ENCODE measurements at places on chromosomes 7 and 10.

DNA sequence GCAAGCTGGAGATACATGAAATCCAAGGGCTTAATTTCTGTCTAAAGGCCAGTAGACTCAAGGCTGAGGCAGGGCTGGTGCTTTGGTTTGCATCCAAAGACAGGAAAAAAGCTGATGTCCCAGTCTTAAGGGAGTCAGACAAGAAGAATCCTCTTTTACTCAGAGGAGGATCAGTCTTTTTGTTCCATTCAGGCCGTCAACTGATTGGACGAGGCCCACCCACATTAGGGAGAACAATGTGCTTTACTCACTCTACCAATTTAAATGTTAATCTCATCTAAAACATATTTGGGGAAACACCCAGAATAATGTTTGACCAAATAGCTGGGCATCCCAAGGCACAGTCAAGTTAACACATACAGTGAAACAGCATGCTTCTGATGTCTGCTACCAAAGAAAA is 388.5 kb upstream of the CHRM2 start:
- DNase-seq = no peak

- DNase-seq = no peak
Observed at GRCh38 chr10:475709-476454, 213.6 kb downstream of the DIP2C start.

DNA sequence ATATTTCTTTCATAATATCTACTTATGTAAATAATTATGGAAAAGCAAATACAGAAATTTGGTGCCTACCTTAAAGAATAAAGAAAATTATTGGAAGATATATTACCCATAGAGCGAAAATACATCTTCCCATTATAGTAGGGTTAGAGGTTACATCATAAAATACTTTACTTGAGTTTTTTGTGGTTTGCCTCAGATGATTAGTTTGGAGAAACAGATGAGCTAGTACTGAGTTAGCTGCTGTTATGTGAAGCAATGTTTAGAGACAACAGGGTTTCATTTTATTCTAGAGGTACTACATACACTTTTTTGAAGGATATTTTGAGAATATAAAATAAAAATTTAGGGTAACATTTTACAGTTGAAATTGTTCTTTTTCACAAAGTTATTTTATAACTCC is 2.9 kb upstream of the MLLT10 start:
- peak; percentile 30 for DNase-seq

- no peak for DNase-seq
Observed at GRCh38 chr7:131816391-131817007, 260.1 kb upstream of the PODXL start.

- DNase-seq = no peak
Observed at GRCh38 chr10:59854571-59854970, 51.8 kb downstream of the CCDC6 start.

GRCh38 chr7:133183042-133183794 is 69.7 kb upstream of the EXOC4 start:
- peak; percentile 7 for DNase-seq

DNA sequence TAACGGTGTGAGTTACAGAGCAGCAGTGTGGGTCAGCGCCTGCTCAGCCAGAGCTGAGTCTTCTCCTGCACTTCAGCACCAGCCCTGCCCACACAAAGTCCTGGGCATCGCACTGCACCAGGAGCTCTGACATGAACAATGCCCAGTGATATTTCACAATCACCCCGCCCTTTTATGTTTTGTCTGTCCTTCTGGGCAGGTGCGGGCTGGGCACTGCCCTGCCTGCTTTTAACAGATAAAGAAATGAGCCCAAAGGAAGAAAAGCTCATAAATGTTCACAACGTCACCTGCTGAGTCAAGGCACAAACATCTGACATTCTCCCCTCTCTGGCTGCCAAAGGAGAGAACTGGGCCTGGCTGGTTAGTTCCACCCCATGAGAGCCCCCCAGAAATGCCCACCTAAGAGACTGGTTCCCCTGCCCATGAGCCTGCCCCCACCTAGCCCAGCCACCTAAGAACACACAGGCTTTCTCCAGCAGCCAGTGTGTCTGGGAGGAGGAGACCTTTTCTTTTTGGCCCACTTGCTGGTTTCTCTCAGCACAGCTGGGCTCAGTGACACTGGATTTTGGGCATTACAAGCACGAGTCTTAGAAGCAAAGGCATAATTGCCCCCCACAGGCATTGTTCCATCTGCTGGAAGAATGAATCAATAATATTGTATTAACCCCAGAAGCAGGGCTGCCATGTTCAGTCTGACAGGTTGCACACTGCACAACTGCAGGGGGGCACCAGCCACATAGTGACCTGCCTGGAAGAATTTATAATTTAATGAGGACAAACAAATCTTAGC is 22.3 kb downstream of the CALML3 start:
- DNase-seq = no peak

DNA sequence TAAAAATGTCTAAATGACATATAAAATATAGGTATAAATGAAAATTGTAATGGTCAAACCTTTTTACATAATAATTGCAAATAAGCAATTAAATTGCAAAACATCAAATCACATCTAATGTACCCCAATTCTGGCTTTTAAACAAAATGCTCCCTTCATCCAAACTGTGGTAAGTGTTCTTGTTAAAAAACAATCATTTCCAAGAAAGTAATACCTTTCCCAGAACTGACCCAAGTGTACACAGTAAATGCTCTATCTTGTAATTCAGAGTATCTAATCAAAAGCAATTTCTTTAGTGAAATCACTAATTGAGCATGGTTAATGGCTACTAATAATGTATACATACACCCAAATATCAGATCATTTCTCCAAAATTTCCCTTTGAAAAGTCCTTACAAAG is 28.0 kb downstream of the ITGB1 start:
- DNase-seq = no peak

- DNase-seq = no peak
Observed at GRCh38 chr10:13624630-13625029, 37.9 kb downstream of the PRPF18 start.

- DNase-seq = no peak
Observed at GRCh38 chr7:157896774-157897555, 560.2 kb downstream of the DNAJB6 start.

DNA sequence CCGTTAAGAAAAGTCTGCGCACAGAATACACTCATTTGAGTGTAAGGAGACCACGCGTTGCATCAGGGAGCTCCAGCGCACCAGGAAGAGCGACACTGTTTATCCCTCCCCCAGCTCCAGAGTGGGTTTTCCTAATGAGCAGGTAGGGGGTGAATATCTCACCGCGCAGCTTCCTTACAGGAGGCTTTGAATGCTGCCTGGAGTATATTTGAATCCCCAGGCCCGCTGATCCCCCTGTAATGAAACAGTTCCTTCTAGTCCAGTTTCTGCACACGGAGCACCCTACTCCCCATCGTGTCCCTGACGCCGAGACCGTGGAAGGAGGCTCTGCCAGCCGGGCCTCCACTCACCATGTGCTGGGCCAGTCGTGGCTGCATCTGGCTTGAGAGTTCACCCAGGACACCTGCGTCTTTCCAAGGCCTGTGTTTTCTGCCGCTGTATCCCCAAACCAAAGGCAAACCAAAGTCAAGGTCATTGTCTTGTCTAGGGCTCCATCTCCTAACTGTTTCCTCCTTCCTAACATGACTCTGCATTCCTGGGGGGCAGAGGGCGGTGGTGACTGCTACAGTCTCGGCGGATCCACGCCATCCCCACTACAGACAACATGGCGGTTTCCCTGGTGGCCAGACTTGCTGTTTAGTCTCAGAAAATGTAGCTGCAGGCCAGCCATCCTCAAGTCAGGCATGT is 167.8 kb downstream of the USP6NL start:
- no peak for DNase-seq

DNA sequence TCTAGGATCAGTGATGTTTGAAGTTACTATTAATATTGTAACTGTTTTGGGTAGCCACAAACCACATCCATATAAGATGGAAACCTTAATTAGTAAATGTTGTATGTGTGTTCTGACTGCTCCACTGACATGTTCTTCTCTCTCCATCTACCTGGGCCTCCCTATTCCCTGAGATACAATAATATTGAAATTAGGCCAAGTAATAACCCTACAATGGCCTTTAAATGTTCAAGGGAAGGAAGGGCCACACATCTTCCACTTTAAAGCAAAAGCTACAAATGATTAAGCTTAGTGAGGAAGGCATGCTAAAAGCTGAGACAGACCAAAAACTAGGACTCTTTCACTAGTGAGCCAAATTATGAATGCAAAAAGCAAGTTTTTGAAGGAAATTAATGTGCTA is 176.4 kb upstream of the ANK3 start:
- DNase-seq = no peak

GRCh38 chr7:151249034-151249731 is 689 bp upstream of the SMARCD3 start:
- DNase-seq = peak; percentile 68

GRCh38 chr10:83127942-83128575 is 1011.2 kb upstream of the GHITM start:
- DNase-seq = no peak

DNA sequence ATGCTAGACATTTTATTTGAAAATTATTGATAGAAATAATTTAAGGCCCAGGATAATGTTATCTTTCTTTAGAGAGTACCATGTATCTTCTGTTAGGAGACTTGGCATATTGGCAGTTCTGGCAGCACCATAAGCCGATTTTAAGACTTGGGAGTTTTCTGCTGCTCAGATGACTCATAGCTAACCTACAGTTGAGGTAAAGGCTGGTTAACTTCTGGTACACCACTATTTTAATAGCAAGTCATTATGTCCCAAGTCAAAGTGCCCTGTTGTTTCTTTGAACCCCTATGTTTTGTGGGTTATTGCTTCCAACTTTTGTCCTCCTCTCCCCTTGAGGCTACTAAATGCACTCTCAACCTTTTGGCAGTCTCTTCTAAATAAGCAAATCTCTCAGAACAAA is 25.2 kb downstream of the ATRNL1 start:
- DNase-seq = no peak

DNA sequence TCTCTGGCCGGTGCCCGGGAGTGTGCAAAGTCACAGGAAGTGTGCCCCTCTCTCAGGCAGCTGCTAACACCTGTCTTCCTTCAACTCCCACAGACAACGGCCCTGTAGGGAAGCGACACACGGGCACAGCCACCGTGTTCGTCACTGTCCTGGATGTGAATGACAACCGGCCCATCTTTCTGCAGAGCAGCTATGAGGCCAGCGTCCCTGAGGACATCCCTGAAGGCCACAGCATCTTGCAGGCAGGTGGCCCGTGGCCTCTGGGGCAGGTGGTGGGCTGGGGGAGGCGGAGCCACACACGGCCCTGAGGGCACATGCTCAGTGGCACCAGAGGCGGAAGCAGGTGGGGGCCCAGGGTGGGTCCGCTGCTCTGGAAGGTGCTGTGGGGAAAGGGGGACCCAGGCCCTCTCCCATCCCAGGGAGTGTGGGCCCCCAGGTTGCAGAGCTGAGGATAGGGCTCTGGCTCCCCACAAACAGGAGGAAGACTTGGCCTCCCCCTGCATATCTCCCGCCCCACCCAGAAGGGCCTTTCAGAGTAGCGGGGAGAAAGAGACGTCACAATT is 6.9 kb downstream of the C10orf105 start:
- DNase-seq = no peak

DNA sequence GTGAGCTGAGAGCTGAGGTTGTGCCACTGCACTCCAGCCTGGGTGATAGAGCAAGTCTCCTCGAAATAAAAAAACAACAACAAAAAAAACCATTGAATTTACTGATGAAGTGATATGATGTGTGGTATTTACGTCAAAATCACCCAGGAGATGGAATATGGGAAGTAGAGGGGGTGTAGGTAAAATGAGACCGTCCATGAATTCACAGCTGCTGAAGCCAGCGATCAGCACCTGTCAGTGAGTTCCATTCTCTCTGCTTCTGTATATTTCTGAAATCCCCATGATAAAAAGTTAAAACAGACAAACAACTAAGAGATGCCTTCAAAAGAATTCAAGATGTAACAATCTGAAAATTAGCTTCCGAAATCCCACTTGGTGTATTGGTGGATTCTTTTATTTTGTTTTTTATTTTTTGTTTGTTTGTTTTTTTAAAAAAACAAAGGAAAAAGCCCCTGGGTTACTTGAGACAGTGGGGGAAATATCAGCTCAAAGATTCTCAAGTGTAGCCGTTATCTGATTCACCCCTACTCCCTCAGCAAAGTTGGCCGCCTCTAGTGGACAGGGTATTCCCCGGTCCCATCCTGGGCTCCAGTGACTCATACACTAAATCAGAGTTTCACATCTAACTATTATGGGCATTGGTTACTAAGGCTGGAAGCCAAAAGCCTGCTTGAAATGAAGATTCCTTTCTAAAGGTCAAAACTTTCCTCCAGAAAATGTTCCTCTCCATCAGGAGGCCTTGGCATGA is 76.4 kb downstream of the MAP3K8 start:
- peak; percentile 7 for DNase-seq

DNA sequence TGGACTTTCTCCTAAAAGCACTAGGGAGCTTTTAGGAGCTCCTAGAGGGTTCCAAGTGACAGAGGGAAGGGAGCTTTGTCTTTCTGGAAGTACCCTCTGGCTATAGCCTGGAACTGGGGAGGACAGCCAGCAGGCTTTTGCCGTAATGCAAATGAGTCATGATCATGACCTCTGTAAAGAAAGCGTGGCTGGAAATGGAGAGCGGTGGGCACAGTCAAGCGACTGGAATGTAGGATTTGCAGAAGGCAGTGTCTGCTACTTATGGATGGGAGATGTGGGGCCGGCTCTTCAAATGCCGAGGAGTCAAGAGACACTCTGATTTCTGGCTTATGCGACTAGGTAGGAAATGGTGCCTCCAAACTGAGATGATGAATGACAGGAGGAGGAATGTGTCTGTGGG is 34.6 kb upstream of the PLPP4 start:
- DNase-seq = no peak

GRCh38 chr10:78217336-78217735 is 183.7 kb downstream of the RPS24 start:
- DNase-seq = no peak

All from SJCRH30 (cell line).